ENCODE measurements at places on chromosomes 2 and 18. TPM values are rescaled to one million over a fixed set of nuclear protein-coding genes. Genes with fewer than 3 reads are reported as not detected.
A peak's percentile ranks its signal among the peaks of the same experiment; 100 is the strongest.

GRCh38 chr2:215843579-215843978 is 169.8 kb downstream of the MREG start:
- no peak for DNase-seq

The PKP4 gene
- 71.5 TPM for total RNA-seq

DNA sequence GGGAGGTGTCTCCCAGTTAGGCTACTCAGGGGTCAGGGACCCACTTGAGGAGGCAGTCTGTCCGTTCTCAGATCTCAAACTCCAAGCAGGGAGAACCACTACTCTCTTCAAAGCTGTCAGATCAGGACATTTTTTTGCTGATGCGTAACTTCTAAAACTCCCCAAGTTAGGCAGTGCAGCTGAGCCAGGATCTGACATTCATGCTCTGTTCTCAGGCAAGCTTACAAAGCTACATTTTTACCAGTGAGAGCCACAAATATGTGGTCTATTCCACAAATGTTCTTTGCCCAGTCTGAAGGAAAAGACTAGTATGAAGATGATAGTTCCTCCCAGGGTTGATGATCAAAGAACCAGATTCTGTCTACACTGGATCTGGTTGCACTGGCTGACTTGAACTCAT is 184.1 kb downstream of the MTCL1 start:
- no peak for DNase-seq

GRCh38 chr2:239050252-239050649 is 202.4 kb downstream of the TWIST2 start:
- no peak for DNase-seq

- DNase-seq = no peak
These were observed 75.2 kb upstream of the CD28 start for GRCh38 chr2:203631068-203631757.

DNA sequence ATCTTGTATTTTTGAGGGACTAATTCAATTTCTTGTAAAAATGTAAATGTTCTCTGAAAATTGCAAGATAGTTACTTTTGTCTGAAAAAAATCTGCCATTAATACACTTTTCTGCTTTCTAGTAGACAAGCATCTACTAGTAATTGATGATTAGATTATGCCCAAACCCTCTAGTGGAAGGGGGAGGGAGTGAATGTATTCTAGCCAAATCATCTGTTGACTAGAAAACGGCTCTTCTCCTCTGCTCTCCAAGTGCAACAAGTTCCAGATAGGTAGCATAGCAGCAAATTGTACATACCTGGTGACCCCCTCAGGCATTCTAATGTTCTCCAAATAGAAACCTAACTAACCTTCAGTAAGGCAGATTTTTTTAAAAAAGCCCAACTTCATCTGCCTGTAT is 58.6 kb downstream of the RELCH start:
- DNase-seq = no peak

The ZSWIM2 gene
- not detected for total RNA-seq

DNA sequence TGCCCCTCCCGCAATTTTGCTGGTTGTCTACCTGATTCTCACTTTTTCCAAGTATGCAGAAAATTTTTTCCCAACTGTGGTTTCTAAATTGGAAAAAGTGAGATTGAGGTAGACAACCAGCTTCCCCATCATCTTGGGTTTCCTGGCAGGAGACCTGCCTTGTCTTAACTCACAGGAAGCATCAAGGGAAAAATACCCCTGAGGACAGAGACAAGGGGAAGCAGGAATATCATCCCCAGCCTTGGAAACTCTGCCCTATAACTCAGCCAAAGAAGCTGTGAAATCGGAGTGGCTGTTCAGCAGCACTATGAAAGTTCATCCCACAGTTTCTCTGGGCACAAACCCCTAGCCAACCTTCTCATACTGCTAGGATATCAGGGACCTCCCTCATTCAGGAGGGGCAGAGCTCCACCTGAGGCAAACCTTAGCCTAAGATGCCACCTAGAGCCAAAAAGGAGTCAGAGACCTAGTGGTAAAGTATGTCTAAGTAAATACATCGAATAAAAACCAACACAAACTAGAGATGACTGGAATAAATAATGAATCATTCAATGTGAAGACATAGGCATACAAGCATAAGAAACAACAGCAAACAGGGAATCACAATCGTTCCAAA is 68.2 kb downstream of the ZSWIM2 start:
- no peak for DNase-seq

DNA sequence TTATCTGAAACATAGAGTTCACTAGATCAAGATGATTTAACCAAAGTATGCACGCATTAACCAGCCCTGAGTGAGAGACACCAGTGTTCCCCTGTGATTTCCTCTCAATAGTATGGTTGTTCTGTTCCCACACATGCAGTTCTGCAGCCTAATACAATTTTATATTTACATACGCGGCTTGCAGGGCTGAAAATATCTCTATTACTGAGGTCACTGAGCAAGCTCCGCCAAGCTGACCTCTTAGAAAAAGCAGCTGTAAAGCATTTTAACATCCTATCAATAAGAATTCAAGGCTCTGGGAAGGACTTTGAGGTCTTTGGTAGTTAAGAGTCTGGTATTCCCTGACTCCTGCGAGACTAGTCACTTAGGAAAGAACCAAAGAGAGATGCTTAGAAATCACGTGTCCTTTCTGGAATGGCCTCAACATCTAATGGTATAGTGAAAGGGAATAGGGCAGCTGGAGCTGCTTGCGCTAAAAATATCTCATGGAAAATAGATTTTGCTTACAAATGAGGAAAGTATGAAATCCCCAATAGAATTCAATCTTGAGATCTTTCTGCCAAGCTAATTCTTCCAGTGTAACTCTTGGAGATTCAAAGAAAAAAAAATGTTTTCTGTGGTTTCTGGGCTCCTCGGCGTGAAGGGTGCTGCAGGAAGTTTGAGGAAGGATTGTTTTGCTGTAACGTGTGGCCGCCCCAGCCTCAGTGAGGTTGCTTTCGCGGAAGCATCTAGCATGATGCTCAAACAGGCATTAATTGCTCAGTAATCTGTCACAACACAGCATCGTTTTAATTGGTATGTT is 59.2 kb downstream of the DOCK10 start:
- no peak for DNase-seq

DNA sequence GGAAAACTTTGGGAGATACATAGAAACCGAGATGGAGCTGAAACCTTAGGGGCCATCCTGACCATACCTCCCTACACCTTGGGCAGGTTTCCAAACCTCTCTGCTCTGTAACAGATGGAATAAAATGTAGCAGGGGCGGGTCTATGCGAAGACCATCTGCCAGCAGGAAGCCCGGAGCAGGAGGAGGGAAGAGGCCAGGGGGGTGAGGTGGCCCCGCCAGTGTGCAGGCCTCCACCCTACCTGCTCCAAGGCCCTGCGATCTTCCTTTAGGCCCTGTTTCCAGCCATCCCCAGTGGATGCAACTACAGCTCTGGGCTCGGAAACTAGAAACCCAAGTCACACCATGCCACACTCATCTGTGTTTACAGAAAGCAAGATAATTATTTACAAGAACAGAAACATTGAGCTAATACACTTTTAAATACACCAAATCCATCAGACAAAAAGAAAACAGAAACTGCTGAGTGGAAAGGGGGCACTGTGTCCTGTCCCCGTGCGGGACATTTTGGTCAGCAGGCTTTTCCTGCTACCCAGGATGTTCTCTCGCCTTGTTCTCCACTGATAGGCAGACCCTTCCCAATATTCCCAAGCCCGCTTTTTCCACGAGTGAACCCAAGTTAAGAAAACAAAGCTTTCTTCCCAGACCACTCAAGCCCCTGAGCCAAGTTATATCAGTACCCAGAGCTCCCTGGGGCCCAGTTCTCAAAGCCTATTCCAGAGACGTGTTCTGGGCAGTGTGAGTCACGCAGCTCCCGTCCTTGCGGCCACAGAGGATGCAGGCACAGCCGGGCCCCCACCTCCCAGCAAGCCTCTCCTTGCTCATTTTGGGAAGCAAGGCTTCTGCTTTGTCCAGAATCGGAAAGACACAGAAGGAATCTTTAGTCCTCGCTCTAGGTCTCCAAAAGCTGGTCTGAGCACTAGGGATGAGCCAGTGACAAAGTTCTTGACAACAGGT is 17.3 kb downstream of the CIB4 start:
- no peak for DNase-seq

DNA sequence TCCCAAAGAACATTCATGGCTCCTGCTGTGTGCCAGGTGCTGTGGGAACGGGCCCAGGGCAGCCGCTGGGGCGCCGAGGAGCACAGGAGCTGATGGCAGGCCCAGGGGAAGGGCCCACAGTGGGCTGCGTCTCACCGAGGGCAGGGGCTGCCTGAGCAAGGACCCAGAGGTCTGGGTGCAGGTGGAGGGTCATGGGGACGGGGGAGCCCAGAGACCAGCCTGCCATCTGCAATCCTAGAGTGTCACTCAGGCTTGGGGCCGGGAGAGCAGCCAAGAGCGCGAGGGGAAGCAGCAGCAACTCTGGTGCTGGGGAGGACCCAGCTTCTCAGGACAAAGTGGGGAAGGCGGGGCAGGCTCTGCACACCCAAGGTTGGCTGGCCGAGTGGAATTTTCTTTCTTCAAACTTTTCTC is 207.4 kb downstream of the HDAC4 start:
- DNase-seq = no peak

DNA sequence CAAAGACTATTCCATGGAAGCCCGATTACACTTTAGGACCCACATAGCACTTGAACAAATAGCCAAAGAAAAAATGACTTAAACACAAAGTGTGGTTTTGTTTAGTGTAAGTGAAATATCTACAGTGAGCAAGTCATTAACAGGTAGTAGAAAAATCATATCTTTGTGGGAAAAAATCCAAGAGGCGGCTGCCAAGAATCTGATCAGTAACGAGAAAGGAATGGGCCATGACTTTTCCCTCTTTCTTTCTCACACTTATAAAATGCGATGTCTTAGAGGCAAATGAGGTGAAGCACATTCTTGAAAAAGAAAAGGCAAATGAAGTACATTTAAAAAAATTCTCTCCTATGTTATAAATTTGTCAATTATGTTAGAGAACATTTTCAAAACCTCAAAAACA is 12.9 kb upstream of the GEMIN6 start:
- no peak for DNase-seq

The NR4A2 gene
- total RNA-seq = 17.2 TPM

GRCh38 chr18:7733642-7734041 is 166.5 kb downstream of the PTPRM start:
- no peak for DNase-seq

- no peak for DNase-seq
These were observed 371.6 kb upstream of the CHST9 start for GRCh38 chr18:27556741-27557140.

GRCh38 chr2:126660971-126661370 is 5.0 kb downstream of the GYPC start:
- DNase-seq = no peak

The IL1A gene
- 0.98 TPM for total RNA-seq

DNA sequence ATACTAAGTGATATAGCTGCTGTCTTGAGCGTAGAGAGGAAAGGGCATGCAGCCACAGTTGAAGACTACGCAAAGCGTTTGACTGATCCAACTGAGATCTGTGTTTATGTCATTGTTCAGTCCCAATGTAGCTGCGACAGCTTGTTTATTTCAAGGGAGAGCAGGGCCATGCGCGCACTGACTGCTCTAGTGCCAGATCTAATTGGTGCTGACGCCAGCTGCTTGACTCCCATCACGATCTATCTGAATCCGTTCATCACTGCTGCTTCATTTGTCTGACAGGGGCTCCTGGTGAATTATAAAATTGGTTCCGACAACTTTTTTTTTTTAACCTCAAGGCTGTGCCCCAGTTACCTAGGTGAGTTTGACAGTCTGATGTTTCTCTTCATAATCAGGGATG is 75.7 kb downstream of the CHST9 start:
- no peak for DNase-seq

GRCh38 chr2:218228366-218229090 is 11.5 kb downstream of the ARPC2 start:
- no peak for DNase-seq

DNA sequence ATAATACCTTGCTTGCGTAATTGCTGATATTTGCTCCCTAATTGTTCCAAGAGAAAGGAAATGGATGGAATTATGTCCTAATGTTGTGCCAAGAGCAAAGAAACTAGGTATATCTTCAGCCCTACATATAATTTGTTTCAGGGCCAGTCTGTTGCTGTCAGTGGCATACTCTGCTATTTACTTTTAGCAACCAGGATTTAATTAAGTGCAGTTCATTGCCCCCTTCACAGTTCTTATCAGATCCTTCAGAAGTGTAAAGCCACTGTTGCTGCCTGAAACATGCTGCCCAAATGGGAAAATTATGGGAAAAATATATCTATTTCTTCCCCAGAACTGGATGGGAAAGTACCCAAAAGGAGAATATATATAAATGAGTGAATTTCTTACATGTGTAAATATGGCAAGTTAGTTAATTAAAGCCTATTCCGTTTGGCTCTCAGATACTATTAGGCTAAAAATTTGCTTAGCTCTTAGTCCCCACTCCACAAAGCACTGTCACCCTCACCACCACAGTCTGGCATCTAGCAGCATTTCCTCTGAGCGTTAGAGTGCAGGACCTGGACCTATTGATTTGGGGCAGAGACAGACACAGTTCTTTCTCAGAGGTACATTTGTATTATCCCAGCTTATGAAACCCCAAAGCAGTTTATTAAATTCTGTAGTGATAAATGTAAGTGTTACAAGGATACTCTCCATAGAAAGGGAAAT is 72.8 kb upstream of the DTNA start:
- DNase-seq = no peak

The LYPD6B gene
- total RNA-seq = 10.1 TPM

GRCh38 chr2:43289331-43289730 is 62.9 kb upstream of the ZFP36L2 start:
- DNase-seq = no peak

- peak; percentile 52 for DNase-seq
These were observed 240.9 kb upstream of the APCDD1 start for GRCh38 chr18:10213526-10213925.

GRCh38 chr18:57054891-57055290 is 92.0 kb upstream of the BOD1L2 start:
- no peak for DNase-seq

GRCh38 chr2:130332271-130333073 is 10.2 kb upstream of the IMP4 start:
- DNase-seq = peak; percentile 89

The TMEM169 gene
- not detected for total RNA-seq

GRCh38 chr2:36477746-36478145 is 120.2 kb downstream of the FEZ2 start:
- no peak for DNase-seq
